CD4-positive, alpha-beta T cell treated with Interferon alpha-2 for 1 hour (primary cell): ENCODE measurements at places on chromosomes 2 and 18.

DNA sequence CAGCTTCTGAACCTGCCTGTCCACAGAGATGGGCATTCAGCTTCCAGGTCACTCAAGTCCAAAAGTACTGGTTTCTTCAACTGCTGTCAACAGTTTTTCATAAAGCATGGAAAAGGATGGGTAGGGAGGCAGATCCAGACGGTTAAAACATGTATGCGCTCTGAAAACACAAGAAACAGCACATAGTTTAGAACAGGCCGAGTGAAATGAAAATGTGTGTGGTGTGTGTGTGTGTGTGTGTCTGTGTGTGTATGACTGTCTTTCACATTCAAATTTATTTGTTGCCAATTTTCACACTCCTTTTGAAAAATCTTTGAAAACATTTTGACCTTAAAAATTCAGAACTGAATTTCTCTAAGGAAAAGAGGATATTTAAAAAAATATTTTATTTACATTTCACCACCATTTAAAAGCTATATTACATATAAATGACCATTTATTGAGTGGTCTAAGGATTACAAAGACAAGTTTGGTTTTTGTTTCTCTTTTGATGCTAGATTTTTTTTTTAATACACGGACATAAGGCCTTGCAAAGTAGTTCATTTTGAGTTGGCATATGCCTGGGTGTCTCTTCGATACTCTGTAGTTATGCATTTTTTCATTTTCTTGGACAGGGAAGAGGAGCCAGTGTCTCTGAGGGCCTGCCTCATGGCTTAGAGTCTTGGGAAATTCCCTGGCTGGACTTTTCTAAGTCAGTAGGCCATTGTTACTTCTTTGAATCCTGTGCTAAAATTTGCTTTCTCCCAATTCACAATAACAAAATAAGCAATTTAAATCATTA lies 30.0 kb upstream of the STK17B start:
- DNase-seq = no peak

GRCh38 chr2:171225302-171225980 lies 64.7 kb upstream of the TLK1 start:
- no peak for DNase-seq

DNA sequence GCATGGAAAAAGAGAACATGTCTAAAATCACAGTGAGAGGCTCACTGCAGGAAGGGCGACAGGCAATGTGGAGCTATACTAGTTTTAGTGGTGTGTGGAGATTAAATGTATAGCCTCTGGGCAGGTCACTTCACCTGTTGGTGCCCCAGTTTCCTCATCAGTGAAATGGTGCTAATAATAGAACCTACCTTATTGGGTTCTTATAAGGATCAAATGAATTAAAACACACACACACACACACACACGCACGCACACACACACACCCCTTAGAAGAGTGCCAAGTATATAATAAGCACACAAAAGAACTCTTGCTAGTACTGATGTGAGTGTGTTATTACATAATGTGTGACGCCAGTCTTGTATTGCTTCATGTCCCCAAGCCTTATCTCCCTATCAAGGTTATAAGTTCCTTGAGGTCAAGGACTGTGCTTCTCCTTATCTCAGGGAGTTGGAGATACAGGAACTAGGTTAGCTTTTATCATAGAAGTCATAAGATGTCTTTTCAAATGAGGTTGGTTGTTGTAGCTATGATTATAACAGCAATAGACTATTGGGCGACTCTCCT lies 98.0 kb upstream of the CXCR4 start:
- no peak for DNase-seq

DNA sequence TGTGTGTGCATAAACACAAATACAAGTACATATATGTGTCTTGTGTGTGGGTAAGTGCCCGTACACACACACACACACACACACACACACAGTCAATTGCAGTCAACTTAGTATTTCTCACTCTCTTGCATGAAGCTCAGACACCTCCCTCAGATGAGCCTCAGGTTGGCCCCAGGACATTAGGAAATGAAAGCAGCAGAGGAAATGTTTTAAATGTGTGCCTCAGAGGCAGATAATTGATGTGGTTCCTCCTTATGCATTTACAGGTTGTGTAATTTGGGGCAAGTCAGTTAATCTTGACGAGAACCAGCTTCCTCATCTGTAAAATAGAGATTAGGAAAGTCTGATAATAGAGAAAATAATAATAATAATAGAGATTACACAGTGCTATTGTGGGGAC lies 814.0 kb upstream of the ID2 start:
- peak; percentile 43 for DNase-seq

DNA sequence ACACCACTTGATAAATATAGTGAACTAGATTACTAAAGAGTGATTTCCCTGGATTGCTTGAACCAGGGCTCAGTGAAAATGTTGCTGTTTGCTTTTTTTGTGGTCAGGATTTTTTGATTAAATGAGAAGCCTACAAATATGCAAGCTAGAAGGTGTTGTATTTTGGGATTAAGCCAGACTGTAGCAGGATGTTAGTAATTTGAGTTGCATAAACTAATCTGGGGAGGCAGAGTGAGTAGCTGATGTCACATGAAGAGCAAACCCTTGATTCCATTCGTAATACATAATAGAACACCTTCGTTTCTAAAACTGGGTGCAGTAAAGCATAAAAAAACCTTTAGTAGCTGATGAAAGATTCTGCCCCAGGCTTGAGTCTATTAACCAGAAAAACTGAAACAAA lies 32.0 kb downstream of the NEDD4L start:
- DNase-seq = no peak
